Tibial nerve (tissue), 4 donors: ENCODE measurements at places on chromosomes 6 and 20. TPM values are rescaled to one million over a fixed set of nuclear protein-coding genes. Genes with fewer than 3 reads are reported as not detected.

GRCh38 chr20:34403908-34404307 lies 40.8 kb downstream of the ITCH start:
- DNase-seq: no peak
- no peaks in the 10 kb centered on the region for H3K27me3 ChIP-seq
- H3K36me3 ChIP-seq: peaks cover 15% of the 10 kb centered on the region
- no peaks in the 10 kb centered on the region for H3K4me1 ChIP-seq

DNA sequence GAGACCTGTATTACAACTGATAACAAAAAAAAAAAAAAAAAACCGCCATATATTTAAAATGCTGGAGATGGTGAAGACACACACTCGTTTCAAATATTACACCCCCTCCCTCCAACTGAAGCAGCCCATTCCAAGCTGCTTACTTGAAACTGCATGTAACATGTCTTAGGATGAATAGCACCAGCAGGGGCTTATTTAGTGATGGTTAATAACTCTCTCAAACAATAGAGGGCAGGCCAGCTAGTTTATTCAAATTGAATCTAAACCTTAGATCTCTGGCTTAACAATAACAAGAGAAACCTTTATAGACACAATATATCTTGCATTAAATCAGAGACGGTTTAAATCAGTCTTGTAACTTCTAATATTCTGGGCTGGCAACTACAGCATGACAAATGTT lies 9.3 kb upstream of the JPH2 start:
- H3K27me3 ChIP-seq: no peaks in the 10 kb centered on the region
- H3K36me3 ChIP-seq: peaks cover 9% of the 10 kb centered on the region
- no peak overlapping the region for H3K4me3 ChIP-seq
- H3K4me1 ChIP-seq: no peaks in the 10 kb centered on the region
- no peak overlapping the region for H3K27ac ChIP-seq
- DNase-seq: no peak

- no peak overlapping the region for H3K4me3 ChIP-seq
- no peak for DNase-seq
These were observed 62.0 kb upstream of the MAP3K7 start for GRCh38 chr6:90648873-90649272.

DNA sequence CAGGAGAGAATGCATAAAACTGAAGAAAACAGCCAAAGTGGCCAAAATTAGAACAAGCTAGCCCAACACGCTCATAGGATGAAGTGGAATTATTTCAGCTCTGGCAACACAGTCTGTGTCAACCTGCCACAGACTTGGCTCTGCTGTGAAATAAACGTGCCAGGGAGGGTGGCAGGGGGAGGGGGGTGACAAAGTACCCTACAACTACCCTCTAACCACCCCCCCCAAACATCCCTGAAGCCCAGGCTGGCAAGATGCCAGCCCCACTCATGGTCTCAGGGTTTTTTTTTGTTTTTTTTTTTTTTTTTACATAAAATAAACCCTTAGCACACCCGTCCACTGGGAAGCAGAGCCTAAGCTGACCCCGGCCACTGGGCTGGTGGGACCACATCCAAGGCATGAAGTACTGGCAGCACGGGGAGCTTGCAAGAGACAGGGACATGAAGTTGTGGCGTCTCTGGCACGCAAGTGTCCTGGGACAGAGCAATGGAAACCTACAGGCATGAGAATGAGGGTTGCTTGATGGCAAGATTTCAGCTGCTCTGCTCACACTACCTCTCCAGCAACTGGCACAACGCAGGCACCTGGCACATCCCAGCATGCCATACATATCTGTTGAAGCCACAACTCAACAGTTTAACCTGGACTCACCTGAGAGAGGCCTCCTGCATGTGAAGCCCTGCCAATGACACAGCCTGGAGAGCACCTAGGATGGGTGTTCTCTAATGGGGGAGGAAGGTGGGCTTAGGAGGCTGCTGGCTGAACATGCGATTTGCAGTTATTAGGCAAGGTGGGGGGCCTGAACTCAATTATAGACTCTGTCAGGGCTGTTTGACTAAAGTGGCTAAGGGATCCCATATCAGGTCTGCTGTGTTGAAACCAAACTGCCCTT lies 76.4 kb downstream of the TRAM2 start:
- peaks cover 15% of the 10 kb centered on the region for H3K4me1 ChIP-seq
- H3K36me3 ChIP-seq: peaks cover 45% of the 10 kb centered on the region
- DNase-seq: no peak
- no peaks in the 10 kb centered on the region for H3K27me3 ChIP-seq
- H3K4me3 ChIP-seq: no peak overlapping the region

Gene OOEP
- total RNA-seq: not detected

DNA sequence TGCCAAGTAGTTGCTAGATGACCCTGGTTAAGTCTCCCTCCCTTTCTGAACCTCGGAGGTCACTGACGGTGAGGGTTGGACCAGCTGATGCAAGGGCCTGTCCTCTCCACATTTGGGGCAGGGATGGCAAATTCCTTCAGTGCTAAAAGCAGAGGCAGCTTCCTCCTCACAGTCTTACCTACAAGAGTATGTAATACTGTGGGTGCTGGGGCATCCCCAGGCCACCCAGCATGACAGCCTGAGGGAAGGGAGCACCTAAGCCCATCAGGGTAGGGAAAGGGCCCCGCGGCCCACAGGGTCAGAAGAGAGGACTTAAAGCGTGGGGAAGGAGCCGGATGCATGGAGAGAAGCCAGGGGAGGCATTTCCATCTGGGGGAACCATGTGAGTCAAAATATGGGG lies 38.0 kb downstream of the TGM3 start:
- no peak overlapping the region for H3K27ac ChIP-seq
- DNase-seq: no peak
- H3K4me1 ChIP-seq: no peaks in the 10 kb centered on the region
- H3K27me3 ChIP-seq: no peaks in the 10 kb centered on the region

Gene CCN5
- 1,826 TPM for total RNA-seq

- H3K27ac ChIP-seq: no peak overlapping the region
- H3K36me3 ChIP-seq: no peaks in the 10 kb centered on the region
- no peak overlapping the region for H3K4me3 ChIP-seq
These were observed 95.9 kb upstream of the EMILIN3 start for GRCh38 chr20:41462372-41463161.

Gene BNIP5
- not detected for total RNA-seq

GRCh38 chr6:47817749-47818148 lies 35.9 kb downstream of the OPN5 start:
- no peak overlapping the region for H3K4me3 ChIP-seq
- no peak for DNase-seq
- H3K27me3 ChIP-seq: no peaks in the 10 kb centered on the region
- H3K27ac ChIP-seq: no peak overlapping the region

DNA sequence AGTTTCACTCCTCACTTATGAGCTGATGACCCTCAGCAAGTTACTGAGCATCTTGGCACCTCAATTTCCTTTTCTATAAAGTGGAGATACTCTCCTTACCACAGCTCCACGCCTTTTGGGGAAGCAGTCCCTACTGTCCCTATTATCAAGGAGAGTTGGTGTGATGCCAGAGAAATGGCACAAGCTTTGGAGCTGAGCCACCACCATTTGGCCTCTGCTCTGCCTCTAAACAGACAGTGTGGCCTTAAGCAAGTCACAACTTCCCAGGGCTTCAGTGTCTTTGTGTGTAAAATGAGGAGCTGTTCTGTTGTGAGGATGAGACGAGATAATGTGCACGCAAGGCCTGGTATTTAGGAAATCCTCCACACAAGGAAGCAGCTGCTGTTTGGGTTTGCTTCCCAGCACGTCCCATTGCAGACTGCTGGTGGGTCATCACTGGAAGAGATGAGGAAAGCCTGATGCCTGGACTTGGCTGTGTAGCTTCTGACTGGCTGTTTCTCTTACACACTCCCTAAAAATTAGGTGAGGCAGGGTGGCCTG lies 18.5 kb downstream of the NSFL1C start:
- no peak for DNase-seq
- H3K4me1 ChIP-seq: no peaks in the 10 kb centered on the region
- no peaks in the 10 kb centered on the region for H3K27me3 ChIP-seq
- no peak overlapping the region for H3K27ac ChIP-seq

Gene IL17A
- not detected for total RNA-seq

Gene ENPP4
- 13.8 TPM for total RNA-seq

DNA sequence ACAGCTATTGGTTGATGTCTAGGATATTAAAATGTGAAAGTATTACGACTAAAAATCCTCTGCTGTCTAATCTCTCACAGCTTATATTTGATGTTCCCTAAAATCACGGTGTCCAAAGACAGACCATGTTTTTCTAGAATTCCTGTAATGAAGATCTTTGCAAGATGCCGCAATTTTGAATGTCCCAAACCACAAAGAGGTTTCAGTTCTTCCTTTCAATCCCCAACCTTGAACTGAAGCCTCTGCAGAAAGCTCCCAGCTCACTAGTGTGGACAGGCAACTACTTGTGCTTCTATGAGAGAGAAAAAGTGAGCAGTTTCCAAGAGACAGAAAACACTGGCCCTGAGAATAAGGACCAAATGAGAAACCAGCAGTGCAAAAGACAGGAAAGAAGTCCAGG lies 370.1 kb downstream of the FOXA2 start:
- no peaks in the 10 kb centered on the region for H3K27me3 ChIP-seq
- no peaks in the 10 kb centered on the region for H3K36me3 ChIP-seq
- no peak overlapping the region for H3K4me3 ChIP-seq
- no peak overlapping the region for H3K27ac ChIP-seq
- no peaks in the 10 kb centered on the region for H3K4me1 ChIP-seq
